Activated CD4-positive, alpha-beta T cell treated with anti-CD3 and anti-CD28 coated beads, Interleukin-2, amount 50 U/mL, for 4 hours (primary cell): ENCODE measurements at places on chromosomes 3 and 15.
A peak's percentile ranks its signal among the peaks of the same experiment; 100 is the strongest.

GRCh38 chr15:74314795-74315438 is 52.5 kb downstream of the CYP11A1 start:
- no peak for DNase-seq

DNA sequence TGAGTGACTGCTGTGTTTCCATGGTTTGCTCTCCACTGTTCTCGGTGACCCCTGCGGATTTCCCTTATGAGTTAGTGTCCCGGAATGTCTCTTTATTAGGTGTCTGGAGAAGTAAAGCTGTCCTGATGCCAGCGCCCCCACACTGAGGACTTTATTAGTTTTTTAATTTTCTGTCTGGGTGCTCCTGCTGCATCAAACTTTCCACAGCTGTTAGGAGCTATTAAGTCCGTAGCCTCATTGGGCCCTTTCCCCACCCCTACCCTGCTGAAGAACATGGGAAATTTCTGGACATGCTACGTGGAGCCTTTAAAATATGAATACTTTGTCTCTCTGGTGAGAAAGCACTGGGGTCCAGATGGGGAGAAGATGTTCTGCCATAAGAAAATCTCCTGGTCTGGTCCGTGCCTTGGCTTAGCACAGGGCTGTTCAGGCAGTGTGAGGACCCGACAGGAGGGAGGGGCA is 161.7 kb upstream of the HES1 start:
- DNase-seq = no peak

DNA sequence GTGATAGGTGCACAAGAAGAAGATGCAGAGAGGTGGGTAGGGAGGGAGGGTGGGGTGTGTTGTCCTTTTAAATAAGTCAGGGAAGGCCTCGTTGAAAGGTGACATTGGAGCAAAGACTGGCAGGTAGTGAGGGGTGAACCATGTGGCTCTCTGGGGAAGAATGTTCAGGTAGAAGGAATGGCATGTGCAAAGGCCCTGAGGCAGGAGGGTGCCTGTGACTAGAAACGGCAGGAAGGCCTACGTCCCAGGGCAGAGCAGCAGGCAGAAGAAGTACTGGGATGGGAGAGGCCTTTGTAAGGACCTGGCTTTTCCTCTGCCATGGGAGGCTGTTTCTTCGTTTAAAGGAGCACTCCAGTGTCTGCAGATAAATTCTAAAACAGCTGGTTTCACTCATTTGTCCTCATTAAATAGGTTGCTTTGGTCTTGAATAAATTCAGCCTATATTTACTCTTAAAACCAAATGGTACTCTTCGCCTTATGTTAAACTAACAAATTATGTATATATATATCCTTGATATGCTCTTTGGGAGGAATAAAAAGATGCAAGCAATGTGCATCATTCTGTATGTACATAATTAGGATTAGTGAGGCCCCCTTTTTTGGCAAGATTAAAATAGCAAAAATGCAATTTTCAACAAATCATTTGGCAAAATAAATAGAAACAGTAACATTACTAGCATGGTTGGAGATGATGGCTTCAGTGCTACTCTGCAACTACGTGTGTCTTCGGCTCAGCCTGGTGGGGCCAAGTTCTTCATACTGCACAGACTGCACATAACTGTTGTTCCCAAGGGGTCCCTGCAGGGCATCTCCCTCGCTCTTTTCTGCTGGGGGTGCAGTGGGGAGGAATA is 151.4 kb downstream of the KLF13 start:
- no peak for DNase-seq

GRCh38 chr3:57876632-57877031 is 120.5 kb downstream of the SLMAP start:
- DNase-seq = no peak

DNA sequence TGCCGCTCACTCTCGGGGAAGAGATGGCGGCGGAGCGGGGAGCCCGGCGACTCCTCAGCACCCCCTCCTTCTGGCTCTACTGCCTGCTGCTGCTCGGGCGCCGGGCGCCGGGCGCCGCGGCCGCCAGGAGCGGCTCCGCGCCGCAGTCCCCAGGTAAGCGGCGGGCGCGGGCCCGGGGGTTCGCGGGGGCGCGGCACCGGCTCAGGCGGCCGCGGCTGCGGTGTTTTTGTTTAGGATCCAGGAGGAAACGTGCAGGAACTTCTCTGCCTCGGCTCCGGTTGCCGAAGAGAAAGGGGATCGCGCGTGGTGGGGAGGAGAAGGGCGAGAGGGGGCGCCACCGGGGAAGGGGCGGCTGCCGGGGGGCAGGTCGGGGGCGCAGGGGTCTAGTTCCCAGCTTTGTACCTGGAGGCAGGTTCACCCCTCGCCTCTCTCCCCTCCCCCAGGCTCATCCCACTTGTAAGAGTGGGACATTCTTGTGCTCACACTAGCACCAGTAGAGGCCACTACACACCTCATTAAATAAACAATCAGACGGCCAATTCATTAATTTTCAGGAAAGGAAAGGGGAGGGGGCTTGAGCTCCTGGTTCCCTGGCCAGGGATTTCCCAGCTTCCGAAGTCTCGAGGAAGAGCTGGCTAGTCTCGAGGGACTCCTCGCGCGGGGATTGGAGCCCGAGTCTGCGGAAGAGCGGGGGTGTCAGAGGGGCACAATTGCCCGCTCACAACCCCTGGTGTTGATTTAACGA is 562 bp downstream of the NEO1 start:
- peak; percentile 11 for DNase-seq

GRCh38 chr3:156273111-156273694 is 152.8 kb downstream of the KCNAB1 start:
- DNase-seq = no peak

- DNase-seq = no peak
Measured at GRCh38 chr15:41584636-41585126, 25.7 kb downstream of the TYRO3 start.

DNA sequence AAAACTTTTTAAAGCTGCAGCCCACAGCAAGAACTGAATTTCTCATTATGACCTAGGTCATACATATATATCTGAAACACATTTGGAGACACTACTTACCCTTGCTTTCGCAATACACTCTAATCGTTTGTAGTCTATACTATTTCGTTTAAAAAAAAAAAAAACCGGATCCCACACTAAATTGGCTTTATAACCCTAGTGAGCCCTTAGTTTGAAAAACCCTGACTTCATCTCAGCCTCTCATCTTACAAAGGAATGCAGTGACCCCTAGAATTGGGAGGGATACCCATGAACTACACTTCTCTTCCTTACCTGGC is 4.2 kb downstream of the RARRES1 start:
- DNase-seq = no peak

GRCh38 chr3:136186344-136186743 is 9.8 kb downstream of the MSL2 start:
- no peak for DNase-seq

DNA sequence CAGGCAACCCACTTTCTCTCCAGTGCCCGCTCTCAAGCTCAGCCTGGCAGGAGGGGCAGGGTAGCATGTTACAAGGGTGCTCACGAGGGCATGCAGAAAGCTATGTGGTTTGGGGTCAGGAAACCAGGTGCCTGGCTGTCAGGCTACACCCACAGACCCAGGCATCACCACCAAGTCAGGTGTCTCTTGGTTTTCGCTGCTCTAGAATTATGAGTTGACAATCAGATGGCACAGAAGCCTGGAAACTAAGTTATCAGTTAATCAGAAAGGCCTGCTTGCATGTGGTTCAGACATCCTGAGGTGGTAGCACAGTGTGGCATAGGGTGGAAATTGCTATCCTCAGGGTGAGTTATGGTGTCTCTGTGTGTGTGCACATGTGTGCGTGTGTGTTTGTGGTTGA is 16.2 kb upstream of the CCR9 start:
- DNase-seq = peak; percentile 49

- DNase-seq = no peak
Measured at GRCh38 chr15:63628123-63628822, 31.1 kb downstream of the FBXL22 start.

DNA sequence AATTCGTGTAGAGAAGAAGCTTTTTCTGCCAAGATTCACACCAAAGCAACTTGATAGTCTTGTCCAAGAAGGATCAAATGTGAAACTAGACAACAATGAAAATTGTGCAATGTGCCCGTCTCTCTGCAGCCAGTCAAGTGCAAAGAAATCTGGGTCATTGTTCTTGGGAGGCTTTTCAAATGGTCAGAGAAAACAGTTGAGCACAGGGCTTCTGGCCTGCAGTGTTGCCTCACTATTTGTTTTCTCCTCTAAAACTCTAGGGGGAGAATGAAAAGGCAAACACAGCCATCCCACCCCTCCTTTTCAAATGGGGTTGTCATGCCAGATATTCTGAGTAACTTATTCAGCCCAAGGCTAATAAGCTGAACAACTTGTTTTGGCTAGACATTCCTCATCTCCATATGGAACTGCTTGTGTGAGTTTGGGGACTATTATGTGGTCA is 417.6 kb upstream of the CDIN1 start:
- no peak for DNase-seq

DNA sequence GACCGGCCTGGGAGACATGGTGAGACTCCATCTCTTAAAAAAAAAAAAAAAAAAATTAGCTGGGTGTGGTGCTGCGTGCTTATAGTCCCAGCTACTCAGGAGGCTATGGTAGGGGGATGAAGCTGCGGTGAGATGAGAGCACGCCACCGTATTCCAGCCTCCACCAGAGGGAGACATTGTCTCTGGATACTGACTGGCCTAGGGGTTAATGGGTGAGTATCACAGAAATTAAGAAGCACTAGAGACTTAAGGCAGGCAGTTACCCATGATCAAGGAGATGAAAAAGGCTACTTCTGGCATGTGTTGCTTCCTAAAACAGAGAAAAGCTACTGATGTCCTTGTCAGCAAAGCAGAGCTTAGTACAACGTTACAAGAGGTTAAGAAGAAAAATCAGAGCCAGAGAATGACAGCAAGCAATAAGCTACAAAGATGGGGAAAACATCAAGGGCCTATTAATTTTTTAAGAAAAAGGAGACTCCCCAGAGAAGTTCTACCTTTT is 8.6 kb downstream of the TFRC start:
- DNase-seq = peak; percentile 64

GRCh38 chr3:157956176-157956575 is 150.0 kb downstream of the SHOX2 start:
- no peak for DNase-seq

GRCh38 chr15:49848282-49848724 is 227.5 kb downstream of the DTWD1 start:
- no peak for DNase-seq

DNA sequence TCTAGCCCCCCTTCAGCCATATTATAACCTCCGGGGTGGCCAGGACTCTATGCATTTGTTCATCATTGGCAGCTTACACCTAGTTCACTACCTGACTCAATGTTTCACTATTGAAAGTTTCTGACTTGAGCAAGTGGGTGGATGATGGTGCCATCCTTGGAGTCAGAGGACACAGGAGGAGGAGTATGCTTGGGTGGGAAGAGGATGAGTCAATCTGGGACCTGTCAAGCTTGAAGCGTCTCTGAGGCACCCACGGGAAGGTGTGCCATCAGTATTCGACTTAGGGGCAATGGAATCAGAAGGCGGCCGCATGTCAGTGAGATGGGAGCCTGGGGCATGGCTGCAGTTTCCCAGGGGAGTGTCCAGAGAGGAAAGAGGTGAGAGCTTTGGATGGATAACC is 133.3 kb downstream of the EPHB1 start:
- no peak for DNase-seq
